Hypothalamus (tissue), 51 donors: ENCODE measurements at places on chromosomes 7 and 10.

DNA sequence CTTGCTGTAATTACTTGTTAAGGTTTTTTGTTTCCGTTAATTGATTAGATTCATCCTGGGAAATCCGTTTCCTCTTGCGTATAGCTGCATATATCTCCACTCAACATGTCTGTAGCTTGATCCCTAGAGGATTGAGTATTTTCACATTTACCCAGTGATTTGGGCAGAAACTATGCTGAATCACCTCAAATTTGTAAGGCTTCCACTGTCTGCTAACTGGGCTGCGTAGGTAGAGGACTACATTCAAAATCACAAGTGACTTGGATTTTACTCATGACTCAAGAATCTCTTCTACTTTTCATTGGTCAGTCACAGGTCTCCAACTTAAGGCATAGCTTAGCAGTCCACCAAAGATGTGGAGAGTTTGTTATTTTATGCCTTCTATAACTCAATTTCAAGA lies 141.8 kb downstream of the POLR1F start:
- no peak for DNase-seq

- no peak for DNase-seq
Measured at GRCh38 chr7:83427884-83428283, 221.1 kb downstream of the SEMA3E start.

GRCh38 chr10:116215651-116216050 lies 57.4 kb downstream of the GFRA1 start:
- no peak for DNase-seq

DNA sequence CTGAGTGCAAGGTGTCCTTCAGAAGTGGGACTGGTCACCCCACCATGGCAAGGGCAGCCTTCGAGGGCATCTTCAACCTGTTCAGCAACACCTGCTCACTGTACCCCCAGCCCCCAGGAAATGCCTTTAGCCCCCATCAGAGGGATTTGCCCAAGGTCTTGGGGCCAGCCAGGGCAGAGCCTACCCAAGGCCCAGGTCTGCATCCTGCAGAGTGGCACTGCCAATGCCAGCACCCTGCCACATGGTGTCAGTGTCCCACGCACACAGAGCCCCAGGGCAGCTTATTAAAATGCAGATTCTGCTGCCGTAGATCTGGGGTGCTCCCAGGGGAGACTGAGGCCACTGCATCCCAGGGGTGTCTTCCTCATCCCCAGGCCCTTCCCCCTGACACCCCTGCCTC lies 106.2 kb upstream of the KCTD7 start:
- DNase-seq: no peak

- no peak for DNase-seq
Measured at GRCh38 chr7:70156057-70156456, 557.8 kb downstream of the AUTS2 start.

DNA sequence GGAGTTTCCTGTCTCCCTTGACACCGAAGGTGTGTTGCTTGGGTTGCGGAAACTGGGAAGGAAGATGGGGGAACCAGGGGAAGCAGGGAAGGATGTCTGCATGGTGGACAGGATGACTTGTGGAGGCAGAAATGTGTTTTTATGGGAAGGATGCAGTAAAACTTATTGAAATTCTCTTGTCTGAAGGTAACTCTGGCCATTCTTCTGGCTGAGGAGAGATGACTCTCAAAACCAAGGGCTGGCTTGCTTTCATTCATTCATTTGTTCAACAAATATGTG lies 1.5 kb downstream of the UBTD1 start:
- no peak for DNase-seq

DNA sequence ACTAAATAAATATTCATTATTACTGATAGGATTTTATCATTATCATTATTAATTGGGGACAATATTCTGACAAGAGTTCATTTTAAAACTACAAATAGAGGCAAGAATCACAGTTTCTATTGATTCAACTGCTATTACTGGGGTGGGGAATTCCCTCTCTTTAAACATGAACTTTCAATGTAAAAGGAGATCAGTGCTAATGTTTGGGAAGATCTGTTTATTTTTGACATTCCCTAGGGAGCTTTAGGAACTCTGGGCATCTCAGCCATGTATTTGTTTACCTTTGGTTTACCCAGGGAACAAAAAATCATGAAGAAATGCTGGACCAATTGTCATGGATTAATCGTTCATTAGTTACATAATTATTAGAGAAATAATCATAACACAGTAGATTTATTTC lies 443.2 kb upstream of the AKR1E2 start:
- DNase-seq: no peak

GRCh38 chr10:91549262-91549661 lies 83.6 kb downstream of the PPP1R3C start:
- DNase-seq: no peak

GRCh38 chr7:77757589-77757988 lies 40.6 kb downstream of the TMEM60 start:
- DNase-seq: no peak

DNA sequence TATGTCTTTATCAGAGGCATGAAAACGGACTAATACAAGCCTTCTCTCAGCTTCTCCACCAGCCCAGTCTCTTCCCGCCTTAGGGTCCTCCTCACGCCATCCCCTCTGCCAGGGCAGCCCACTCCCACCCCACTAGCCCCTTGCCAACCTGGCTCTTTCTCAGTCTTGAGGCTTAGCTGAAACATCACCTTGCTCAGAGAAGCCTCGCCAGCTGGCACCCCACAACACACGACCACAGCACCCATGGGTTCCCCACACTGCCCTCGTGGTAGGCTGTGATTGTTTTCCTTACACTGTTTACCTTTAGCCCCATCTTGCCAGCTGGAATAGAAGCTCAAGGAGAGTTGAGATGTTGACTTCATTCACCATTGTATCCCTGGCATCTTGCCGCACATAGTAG lies 44.4 kb downstream of the GPAM start:
- no peak for DNase-seq

DNA sequence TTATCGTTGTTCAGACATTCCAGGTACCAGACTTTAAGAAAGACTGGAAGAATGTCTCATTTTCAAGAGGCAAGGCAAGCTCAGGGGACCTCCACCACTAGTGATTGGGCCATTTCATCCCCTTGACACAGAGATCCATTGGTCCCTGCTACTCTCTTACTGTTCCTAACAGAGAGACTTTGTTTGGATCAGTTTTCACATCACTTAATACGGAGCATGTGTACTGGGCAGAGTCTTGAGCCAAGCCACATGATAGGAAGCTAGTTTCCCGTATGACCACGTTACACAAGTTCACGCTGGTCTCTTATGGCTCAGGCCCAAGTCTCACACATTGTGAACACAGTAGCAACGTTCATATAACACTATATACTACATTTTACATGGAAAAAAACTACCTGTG lies 269.9 kb downstream of the BAMBI start:
- no peak for DNase-seq

GRCh38 chr10:63331586-63331985 lies 134.2 kb downstream of the JMJD1C start:
- no peak for DNase-seq

- no peak for DNase-seq
Measured at GRCh38 chr7:103116511-103116910, 32.4 kb downstream of the NAPEPLD start.

DNA sequence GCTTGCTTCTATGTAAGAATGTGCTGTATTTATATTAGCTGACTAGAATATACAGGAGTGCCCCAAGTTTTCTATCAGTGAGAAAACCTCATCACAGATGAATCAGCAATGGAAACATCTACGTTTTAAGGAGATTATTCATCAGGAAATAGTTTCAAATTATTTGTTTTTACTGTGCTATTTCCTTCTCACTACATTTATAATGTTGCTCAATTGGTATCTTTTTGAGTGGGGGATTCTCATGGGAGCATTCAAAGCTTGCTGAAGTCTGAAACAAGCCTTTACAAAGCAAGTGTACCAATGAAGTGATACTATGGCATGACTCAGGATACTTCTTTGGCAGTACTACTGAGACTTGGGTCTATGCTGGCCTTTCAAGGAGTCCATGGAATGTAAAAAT lies 191.1 kb upstream of the SLC26A5 start:
- DNase-seq: no peak

DNA sequence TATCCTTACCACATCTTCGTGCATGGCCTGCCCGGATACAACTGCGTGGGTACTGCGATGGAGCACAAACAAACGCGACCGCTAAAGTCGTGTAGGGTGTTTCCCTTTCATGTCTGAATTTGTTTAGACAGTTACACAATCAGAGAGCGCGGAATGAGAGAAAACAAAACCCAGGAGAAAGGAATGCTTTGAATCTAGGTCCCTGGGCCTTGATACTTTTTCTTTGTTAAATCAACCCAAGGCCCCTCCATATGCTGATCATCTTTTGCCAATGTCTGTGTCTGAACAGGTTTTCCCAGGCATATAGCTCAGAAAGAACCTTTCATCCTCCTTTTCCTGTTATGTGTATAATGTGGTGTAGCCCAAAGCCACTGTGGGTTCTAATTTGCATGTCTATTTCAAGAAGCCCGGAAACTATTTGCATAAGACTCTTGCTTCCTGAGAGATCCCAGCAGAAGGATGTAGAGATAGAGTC lies 145.8 kb downstream of the FRMD4A start:
- DNase-seq: no peak
